CD4-positive, CD25-positive, alpha-beta regulatory T cell (primary cell): ENCODE measurements at places on chromosomes 5 and 9. TPM values are rescaled to one million over a fixed set of nuclear protein-coding genes. Genes with fewer than 3 reads are reported as not detected.

The RMRP gene
- total RNA-seq = 6,542 TPM

The WDR38 gene
- not detected for total RNA-seq

The CMBL gene
- 0.59 TPM for total RNA-seq

The ANKRD31 gene
- 0.52 TPM for total RNA-seq

The C9orf78 gene
- 91.6 TPM for total RNA-seq

The SLC36A3 gene
- not detected for total RNA-seq

GRCh38 chr5:171849585-171850323, 64.1 kb downstream of the SMIM23 start:
- H3K4me1 ChIP-seq = no peaks in the 10 kb centered on the region
- H3K27me3 ChIP-seq = no peaks in the 10 kb centered on the region
- H3K4me3 ChIP-seq = no peak overlapping the region
- no peak for DNase-seq
- peaks cover 2% of the 10 kb centered on the region for H3K36me3 ChIP-seq

DNA sequence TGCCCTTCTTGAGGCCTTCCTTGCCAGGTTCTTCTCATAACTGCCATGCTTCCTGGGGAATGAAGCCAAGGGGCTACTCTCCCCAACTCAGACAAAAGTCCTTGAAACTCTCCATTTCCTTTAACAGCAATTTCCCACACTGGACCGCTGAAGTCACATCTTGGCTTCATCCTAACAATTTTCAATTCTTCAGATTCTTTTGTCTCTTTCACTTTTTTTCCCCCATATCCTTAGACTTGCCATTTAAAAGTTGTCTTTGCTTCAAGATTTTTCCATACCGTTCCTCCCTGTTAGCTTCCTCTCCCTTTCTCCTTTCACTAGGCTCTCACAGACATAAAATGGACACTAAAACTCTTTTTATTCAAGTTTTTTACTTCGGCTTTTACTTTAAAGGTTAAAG, 93.1 kb upstream of the ITGA1 start:
- no peaks in the 10 kb centered on the region for H3K36me3 ChIP-seq
- H3K4me1 ChIP-seq = no peaks in the 10 kb centered on the region
- H3K4me3 ChIP-seq = no peak overlapping the region

GRCh38 chr5:130034566-130035210, 130.4 kb downstream of the CHSY3 start:
- H3K27ac ChIP-seq = no peak overlapping the region
- no peaks in the 10 kb centered on the region for H3K27me3 ChIP-seq
- no peak overlapping the region for H3K4me3 ChIP-seq
- H3K4me1 ChIP-seq = no peaks in the 10 kb centered on the region
- H3K36me3 ChIP-seq = no peaks in the 10 kb centered on the region

- H3K36me3 ChIP-seq = no peaks in the 10 kb centered on the region
- no peaks in the 10 kb centered on the region for H3K4me1 ChIP-seq
- no peaks in the 10 kb centered on the region for H3K27me3 ChIP-seq
Measured at GRCh38 chr5:122501089-122501435, 189.0 kb downstream of the SNCAIP start.

- H3K4me1 ChIP-seq = no peaks in the 10 kb centered on the region
- no peaks in the 10 kb centered on the region for H3K36me3 ChIP-seq
- DNase-seq = no peak
Measured at GRCh38 chr5:130805648-130806047, 359.4 kb downstream of the HINT1 start.

- no peaks in the 10 kb centered on the region for H3K4me1 ChIP-seq
- H3K27ac ChIP-seq = no peak overlapping the region
- H3K27me3 ChIP-seq = no peaks in the 10 kb centered on the region
Measured at GRCh38 chr5:31934156-31934555, 240.0 kb downstream of the GOLPH3 start.

- H3K4me3 ChIP-seq = no peak overlapping the region
- H3K4me1 ChIP-seq = no peaks in the 10 kb centered on the region
- no peak overlapping the region for H3K27ac ChIP-seq
- peak; percentile 57 for DNase-seq
- no peaks in the 10 kb centered on the region for H3K27me3 ChIP-seq
Measured at GRCh38 chr5:90264689-90265544, 144.6 kb downstream of the CETN3 start.

- H3K4me3 ChIP-seq = no peak overlapping the region
- peaks cover 4% of the 10 kb centered on the region for H3K27me3 ChIP-seq
- H3K4me1 ChIP-seq = no peaks in the 10 kb centered on the region
- H3K27ac ChIP-seq = no peak overlapping the region
Measured at GRCh38 chr5:67652201-67652600, 455.6 kb upstream of the CD180 start.

GRCh38 chr9:15469406-15469805, 41.4 kb downstream of the PSIP1 start:
- H3K4me3 ChIP-seq = no peak overlapping the region
- DNase-seq = no peak
- H3K27ac ChIP-seq = no peak overlapping the region
- H3K27me3 ChIP-seq = no peaks in the 10 kb centered on the region
- peaks cover 94% of the 10 kb centered on the region for H3K36me3 ChIP-seq

GRCh38 chr9:107491081-107492053, 1.8 kb upstream of the KLF4 start:
- no peak overlapping the region for H3K27ac ChIP-seq
- H3K4me1 ChIP-seq = peaks cover 15% of the 10 kb centered on the region
- DNase-seq = no peak

GRCh38 chr5:111741278-111741677, 15.7 kb downstream of the NREP start:
- H3K27ac ChIP-seq = no peak overlapping the region
- DNase-seq = no peak
- peaks cover 9% of the 10 kb centered on the region for H3K27me3 ChIP-seq
- no peaks in the 10 kb centered on the region for H3K4me1 ChIP-seq

GRCh38 chr9:8224381-8224801, 424.8 kb upstream of the DMAC1 start:
- H3K4me1 ChIP-seq = no peaks in the 10 kb centered on the region
- no peak overlapping the region for H3K27ac ChIP-seq
- H3K4me3 ChIP-seq = no peak overlapping the region
- H3K27me3 ChIP-seq = no peaks in the 10 kb centered on the region
- no peaks in the 10 kb centered on the region for H3K36me3 ChIP-seq
- no peak for DNase-seq

DNA sequence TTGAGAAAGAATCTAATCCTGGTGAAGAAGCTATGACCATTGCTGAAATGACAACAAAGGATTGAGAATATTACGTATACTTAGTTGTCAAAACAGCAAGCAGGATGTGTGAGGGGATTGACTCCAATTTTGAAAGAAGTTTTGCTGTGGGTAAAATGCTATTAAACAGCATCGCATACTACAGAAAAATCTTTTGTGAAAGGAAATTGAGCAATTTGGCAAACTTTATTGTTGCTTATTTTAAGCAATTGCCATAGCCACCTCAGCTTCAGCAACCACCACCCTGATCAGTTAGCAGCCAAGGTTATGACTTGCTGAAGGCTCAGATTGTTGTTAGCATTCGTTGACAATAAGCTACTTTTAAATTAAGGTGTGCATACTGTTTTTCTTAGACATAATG, 22.5 kb upstream of the ARL14EPL start:
- no peaks in the 10 kb centered on the region for H3K36me3 ChIP-seq
- no peaks in the 10 kb centered on the region for H3K27me3 ChIP-seq
- no peak overlapping the region for H3K4me3 ChIP-seq
- H3K27ac ChIP-seq = no peak overlapping the region
- no peak for DNase-seq

- H3K27me3 ChIP-seq = no peaks in the 10 kb centered on the region
- H3K36me3 ChIP-seq = no peaks in the 10 kb centered on the region
- no peaks in the 10 kb centered on the region for H3K4me1 ChIP-seq
- H3K27ac ChIP-seq = no peak overlapping the region
- DNase-seq = no peak
- no peak overlapping the region for H3K4me3 ChIP-seq
Measured at GRCh38 chr5:89133129-89133528, 250.1 kb upstream of the MEF2C start.

GRCh38 chr9:126857261-126857960, 3.0 kb upstream of the ZBTB34 start:
- H3K4me3 ChIP-seq = no peak overlapping the region
- H3K4me1 ChIP-seq = peaks cover 20% of the 10 kb centered on the region
- H3K27ac ChIP-seq = no peak overlapping the region
- peaks cover 12% of the 10 kb centered on the region for H3K27me3 ChIP-seq

DNA sequence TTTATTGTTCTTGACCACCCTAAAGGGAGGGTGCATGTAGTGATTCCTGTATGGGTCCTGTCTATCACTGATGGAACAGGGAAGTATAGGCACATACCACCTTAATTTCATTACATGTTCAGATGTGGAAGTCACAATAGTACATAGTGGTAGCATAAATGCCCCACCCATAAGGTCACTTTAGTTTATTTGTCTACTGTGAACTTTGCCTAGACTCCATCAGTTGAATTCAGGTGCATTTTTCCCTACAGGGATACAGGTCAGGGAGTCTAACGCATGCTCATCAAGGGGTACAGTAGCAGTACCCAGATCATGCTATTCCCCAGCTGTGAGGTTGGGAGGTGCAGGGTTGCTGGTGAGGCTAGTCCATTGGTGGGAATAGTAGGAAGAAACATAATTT, 175.0 kb downstream of the MEF2C start:
- no peak overlapping the region for H3K27ac ChIP-seq
- H3K36me3 ChIP-seq = no peaks in the 10 kb centered on the region
- no peaks in the 10 kb centered on the region for H3K4me1 ChIP-seq
- DNase-seq = no peak

- H3K4me3 ChIP-seq = peak overlapping the region; percentile 77
- H3K27me3 ChIP-seq = no peaks in the 10 kb centered on the region
- peak; percentile 96 for DNase-seq
- peaks cover 31% of the 10 kb centered on the region for H3K4me1 ChIP-seq
Measured at GRCh38 chr9:20242510-20243189, 379.6 kb downstream of the MLLT3 start.

DNA sequence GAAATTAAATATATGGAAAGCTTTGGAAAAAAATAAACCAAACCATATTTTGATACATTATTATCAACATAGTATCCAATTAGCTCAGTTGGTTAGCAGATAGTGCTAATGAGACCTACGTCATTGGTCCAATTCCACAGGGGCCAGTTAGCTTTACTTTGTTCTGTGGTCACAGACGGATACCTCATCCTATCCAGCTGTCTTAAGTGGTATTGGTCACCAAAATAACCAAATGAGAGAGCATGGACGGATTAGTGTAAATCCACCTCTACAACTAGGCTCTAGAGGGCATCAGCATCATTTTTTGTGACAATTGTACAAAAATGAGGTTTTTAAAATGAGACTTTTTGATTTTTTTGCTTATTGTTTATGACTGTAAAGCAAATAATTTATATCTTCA, 364.2 kb downstream of the KIAA0825 start:
- no peak for DNase-seq
- no peak overlapping the region for H3K27ac ChIP-seq
- no peaks in the 10 kb centered on the region for H3K27me3 ChIP-seq
- H3K36me3 ChIP-seq = no peaks in the 10 kb centered on the region
- H3K4me1 ChIP-seq = no peaks in the 10 kb centered on the region

DNA sequence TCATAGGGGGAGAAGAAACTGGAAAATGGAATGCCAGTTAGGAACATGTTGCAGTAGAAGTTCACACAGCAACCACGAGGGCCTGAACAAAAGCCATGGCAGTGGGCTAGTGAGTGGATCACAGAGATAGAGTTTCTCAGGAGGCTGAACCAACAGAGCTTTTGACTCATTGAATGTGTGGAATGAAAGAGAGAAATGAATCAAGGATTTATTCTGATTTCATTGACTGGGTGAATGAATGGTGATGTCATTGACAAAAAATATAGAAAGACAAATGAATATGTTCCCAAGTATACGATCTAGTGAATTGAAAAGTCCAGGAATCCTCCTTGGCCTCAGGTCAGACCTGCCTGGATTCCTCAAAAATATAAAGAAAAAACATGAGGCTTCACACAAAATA, 99.2 kb downstream of the ZNF462 start:
- no peak overlapping the region for H3K27ac ChIP-seq
- H3K27me3 ChIP-seq = no peaks in the 10 kb centered on the region
- no peak for DNase-seq
- H3K4me1 ChIP-seq = no peaks in the 10 kb centered on the region
- no peak overlapping the region for H3K4me3 ChIP-seq
- H3K36me3 ChIP-seq = no peaks in the 10 kb centered on the region

- H3K27ac ChIP-seq = no peak overlapping the region
- no peaks in the 10 kb centered on the region for H3K27me3 ChIP-seq
- DNase-seq = no peak
Measured at GRCh38 chr5:61440086-61440485, 108.0 kb downstream of the ZSWIM6 start.

DNA sequence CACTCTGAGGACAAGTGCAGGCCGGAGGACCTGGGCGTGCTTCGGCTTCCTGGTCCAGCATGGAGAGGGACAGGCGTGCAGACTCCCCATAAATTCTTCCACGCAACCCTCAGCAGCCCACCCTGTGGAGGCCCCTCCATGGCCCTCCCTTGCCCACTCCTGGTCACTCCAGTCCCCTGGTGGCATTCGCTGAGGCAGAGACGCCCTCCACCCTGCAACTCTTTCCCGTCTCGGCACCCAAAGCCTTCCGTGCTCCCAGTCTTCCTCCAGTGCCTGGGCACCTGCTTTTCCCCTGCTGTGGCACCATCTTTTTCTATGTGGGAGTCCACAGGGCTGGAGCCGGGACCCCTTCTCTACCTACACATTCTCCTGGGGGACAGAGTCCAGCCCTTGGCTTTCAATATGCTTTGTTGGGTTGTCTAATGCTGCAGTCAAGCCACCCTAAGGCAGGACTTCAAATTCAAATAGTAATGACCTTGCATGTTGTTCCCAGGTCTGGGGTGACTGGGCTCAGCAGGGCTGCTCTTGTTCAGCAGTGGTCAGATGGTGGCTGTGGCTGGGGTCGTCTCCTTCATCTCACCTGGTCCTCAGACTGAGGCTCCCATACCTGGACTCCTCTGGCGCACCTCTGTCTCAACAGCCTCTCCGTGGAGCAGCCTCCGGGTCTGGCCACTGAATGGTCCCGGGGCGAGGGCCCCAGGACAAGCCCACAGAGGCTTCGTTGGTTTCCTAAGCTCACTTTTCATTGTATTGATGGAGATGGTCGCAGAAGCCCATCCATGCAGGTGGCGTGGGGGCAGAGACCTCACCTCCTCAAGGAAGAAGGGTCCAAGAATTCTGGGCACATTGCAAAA, 15.2 kb downstream of the MRPL36 start:
- peaks cover 4% of the 10 kb centered on the region for H3K4me1 ChIP-seq
- no peak overlapping the region for H3K4me3 ChIP-seq
- no peak for DNase-seq
- H3K27me3 ChIP-seq = no peaks in the 10 kb centered on the region
- H3K36me3 ChIP-seq = no peaks in the 10 kb centered on the region

DNA sequence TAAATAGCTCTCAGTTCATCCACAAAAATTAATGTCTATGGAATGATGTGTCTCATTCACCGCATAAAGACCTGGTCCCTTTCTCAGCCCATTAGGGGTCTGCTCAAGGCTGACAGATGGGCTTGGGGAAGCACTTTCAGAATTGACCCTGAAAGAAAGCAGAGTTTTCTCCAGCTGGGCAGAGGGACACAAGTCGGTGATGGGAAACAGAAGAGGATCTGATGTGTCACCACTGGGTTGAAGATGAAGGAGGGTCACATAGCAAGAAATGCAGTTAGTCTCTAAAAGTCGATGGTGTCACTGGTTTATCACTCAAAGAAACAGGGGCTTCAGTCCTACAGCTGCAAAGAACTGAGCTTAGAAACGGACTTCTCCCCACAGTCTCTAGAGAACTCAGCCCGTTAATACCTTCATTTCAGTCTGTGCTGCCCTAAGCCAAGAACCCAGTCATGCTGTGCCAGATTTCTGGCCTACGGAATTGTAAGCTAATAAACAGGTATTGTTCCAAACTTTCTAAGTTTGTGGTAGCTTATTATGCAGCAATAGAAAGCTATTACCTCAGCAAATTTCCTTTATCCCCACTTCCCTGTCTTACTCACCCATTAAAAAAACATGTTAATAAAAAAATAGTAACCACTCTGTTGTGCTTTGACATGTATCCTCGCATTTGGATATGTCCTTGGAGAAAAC, 64.6 kb downstream of the ADAMTS12 start:
- no peaks in the 10 kb centered on the region for H3K27me3 ChIP-seq
- H3K27ac ChIP-seq = no peak overlapping the region
- H3K4me3 ChIP-seq = no peak overlapping the region
- H3K36me3 ChIP-seq = no peaks in the 10 kb centered on the region
- DNase-seq = no peak
